ENCODE measurements at places on chromosomes 2 and 18.

GRCh38 chr2:16169381-16169960, 229.1 kb downstream of the MYCN start:
- no peak for DNase-seq

DNA sequence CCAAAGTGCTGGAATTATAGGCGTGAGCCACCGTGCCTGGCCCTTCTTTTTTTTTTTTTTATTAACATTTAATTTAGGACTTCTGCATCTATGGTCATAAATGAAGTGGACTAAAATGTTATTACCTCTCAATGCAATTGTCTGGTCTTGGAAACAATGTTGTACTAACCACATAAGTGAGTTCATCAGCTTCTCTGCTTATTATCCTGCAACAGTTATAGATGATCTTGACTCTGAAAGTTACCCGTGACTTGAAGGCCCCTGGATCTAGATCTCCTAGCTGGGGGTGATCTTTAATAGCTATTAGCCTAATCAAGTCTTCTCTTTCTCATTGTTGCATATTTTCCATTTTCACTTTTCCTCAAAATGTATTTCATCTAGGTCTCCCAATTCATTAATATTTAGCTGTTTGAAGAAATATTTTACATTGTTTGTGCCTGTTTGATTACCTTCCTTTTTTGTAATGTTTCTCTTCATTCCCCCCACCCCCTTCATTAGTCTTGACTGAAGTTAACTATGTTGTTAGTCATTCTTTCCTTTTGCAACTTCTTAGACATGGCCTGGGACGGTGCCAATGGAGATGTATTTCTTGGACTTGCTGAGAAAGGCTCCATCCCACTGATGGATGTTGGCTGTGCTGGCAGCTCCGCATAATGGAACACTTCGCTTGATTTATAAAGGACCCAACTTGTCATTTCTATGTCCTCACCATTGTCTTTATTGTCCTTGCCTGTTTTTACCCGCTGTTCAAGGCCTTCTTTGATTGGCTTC, 141.6 kb upstream of the RIOK3 start:
- DNase-seq: no peak

GRCh38 chr2:241177526-241178334, 10.7 kb upstream of the ANO7 start:
- no peak for DNase-seq

- no peak for DNase-seq
These were observed 34.9 kb downstream of the SERPINE2 start for GRCh38 chr2:224004105-224004695.

DNA sequence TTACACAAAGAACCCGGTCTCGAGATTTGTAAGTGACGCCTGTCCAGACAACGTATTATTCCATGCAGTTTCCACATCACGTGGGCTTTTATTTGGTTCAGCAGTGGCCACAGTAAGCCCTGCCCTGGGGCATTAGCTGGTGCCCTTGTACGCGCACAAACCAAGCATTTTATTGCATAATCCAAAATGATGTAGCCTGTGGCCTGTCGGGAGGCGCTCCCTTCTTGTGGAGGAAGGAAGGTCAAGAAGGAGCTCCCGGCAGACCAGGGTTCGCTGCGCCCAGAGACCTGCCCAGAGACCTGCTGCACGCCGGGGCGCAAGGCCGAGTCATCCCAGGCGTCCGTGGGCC, 179.6 kb upstream of the ALKAL2 start:
- DNase-seq: no peak

DNA sequence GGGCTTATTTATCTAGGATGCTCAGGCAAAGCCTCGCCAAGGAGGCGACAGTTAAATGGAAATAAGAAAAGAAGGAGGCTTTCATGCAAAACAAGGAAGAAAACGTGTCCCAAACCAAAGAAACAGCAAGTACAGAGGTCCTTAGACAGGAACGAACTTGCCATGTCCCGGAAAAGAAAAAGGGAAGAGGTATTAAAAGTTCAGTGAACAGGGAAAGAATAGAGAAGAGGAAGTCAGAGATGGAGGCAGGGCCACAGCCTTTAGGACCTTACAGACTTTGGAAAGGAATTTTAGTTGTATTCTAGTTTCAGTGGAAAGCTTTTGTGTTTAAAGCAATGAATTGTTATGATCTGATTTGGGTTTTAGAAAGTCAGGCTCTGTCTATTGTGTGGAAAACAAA, 22.1 kb downstream of the IKZF2 start:
- DNase-seq: no peak

GRCh38 chr2:12350821-12351220, 365.9 kb upstream of the TRIB2 start:
- no peak for DNase-seq

DNA sequence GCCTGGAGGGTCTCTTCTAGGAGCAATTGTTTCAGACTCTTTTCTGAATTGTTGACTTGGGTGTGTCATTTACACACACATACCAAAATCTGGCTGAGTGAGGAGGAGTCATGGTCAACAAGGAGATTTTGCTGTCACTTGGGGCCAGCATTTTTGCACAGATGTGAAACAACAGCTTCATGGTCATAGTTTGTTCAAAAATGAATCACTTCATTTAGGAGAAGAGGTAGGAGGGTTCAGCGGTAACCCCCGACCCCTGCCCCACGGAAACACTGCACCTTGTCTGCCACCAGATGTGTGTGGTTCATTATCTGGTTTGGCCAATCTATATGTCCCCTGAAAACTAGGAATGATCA, 42.2 kb downstream of the LBH start:
- no peak for DNase-seq

DNA sequence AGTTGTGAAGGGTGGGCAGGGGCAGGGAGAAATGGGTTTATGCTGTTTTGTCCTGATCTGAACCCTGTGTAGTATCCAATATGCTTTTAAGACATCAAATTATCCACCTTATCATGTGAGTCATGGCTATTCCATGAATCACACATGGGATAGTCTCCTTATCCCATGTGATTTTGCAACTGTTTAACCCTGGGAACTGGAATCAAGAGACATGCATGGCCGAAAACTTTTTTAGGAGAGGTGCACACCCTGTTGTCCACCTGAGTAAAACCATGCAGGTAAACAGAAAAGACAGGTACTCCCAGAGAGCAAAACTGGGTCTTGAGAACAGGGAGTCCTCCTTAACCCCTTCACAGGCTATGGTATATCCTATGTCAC, 490.6 kb upstream of the HS6ST1 start:
- DNase-seq: no peak

- DNase-seq: no peak
These were observed 106.9 kb downstream of the HDAC4 start for GRCh38 chr2:239293775-239294430.

GRCh38 chr2:152504618-152505017, 169.6 kb downstream of the FMNL2 start:
- no peak for DNase-seq

DNA sequence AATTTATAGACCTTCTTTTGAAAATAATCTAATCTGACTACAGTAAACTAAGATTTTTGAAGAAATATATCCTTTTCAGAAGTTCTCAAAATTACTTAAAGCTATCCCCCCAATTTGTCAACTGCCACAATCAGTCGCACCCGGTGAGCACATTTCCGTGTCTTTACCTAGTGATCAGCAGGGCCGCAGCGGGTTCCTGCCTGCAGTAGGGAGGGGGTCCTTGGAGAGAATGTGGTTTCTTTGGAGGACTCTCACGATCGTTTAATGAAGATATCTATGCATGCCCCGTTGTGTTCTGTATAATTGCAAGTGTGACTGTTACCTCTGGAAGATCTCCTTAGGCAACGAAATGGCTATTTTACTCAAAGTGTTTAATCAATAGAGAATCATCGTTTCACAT, 251.9 kb upstream of the RAB12 start:
- DNase-seq: no peak

- DNase-seq: no peak
These were observed 762 bp downstream of the INO80C start for GRCh38 chr18:35497027-35497369.

DNA sequence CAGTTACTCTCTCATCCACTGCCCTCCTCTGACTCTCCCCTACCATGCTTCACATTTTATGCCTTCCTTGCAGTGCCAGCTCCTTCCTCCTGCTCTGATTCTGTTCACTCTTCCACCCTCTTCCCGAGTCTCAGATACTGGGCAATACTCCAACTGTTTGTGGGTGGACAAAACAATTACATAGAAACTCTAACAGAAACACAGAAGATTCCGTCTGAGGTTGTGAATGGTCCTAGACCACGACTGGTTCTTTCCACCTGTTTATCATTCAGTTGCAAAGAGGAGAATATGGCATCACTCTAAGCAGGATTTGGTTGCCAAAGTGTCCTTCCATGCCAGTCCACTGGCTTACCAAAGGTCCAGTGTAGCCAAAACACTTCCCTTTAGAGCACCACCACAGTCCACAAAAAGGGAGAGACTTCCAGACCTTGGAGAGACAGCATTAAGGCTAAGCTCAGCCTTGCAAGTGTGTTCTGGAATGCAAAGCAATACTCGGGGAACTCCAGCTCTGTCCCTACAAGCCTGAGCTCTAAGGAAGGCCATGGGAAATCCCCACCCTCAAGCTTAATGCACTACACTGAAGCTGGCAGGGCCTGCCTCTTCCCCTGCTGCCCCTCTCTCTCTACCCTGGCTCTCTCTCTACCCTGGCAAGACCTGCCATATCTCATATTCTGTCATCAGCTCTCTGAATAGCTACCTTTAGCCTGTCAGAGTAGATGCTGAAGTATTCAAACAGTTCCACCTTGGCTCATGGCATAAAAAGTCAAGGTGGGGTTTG, 33.6 kb upstream of the RND3 start:
- no peak for DNase-seq

GRCh38 chr2:128622371-128622770, 303.7 kb upstream of the HS6ST1 start:
- no peak for DNase-seq

- no peak for DNase-seq
These were observed 10.8 kb downstream of the OXER1 start for GRCh38 chr2:42752816-42753813.

DNA sequence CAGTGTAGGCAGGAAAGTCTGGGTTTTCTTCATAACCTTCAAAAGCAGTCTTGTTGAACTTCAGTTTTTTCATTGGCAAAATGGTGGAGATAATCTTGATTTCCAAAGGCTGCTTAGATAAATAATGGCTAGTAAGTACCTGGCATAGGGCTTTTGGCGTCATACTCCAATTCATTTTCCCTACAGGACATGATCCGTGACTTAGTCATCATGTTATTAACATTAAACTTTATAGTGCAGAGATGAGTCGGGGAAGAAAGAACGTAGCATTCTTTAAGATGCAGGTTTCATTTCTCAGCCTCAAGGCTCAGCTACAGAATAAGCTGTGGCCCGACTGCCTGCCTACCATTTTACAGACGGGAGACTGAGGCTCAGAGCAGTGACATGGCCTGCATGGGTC, 64.0 kb downstream of the RALBP1 start:
- DNase-seq: no peak

GRCh38 chr2:203997980-203998809, 61.6 kb downstream of the ICOS start:
- DNase-seq: no peak

DNA sequence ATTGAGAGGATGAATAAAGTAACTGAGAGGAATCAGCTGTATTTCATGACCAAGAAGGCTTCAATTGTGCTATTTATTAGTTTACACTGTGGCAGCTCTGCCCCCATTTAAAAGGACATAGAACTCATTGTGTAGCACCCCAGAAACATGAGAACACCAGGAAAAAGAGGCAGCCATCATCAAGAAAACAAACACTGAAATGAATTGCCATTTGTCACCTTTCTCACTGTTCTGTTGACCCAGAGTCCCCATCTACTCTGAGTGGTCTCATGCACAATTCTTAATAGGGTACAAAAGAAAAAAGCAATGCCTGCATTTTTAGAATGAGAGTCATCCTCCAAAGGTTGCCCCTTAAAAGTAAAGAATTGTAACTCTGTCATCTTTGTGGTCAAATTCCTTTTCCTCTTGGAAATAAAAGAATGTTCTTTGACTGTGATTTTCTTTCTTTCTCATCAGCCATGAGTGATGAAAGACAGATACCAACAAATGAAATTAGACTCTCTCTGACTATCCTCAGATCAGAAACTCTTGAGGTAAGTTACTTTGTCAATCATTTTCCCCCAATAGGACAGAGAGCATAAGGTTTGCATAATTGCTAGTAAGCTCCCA, 1941.9 kb upstream of the PIK3C3 start:
- no peak for DNase-seq

DNA sequence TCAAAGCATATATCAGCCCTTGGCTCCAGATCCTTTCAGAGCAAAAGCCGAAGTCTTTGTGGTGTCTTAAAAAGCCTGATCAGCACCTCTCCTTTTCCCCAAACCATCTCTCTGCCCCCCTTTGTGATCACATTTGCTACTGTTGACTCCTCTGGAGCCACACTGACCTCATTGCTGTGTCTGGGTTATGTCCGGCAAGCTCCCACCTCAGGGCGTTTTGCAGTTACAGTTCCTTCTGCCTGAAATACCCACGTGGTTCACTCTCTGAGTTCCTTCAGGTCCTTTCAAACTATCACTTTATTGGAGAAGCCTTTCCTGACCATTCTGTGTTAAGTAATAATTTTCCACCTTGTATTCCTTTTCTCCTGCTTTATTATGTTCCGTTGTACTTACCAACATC, 11.8 kb downstream of the C2orf69 start:
- DNase-seq: no peak

- no peak for DNase-seq
These were observed 109.2 kb downstream of the MAP4K4 start for GRCh38 chr2:101806701-101807100.

- DNase-seq: no peak
These were observed 1024.7 kb upstream of the PIK3C3 start for GRCh38 chr18:40930211-40930882.

GRCh38 chr18:51425889-51426288, 228.4 kb upstream of the MEX3C start:
- DNase-seq: no peak

- DNase-seq: no peak
These were observed 307.8 kb downstream of the NAPG start for GRCh38 chr18:10833656-10834055.

GRCh38 chr18:56124186-56124585, 514.2 kb downstream of the TXNL1 start:
- no peak for DNase-seq

DNA sequence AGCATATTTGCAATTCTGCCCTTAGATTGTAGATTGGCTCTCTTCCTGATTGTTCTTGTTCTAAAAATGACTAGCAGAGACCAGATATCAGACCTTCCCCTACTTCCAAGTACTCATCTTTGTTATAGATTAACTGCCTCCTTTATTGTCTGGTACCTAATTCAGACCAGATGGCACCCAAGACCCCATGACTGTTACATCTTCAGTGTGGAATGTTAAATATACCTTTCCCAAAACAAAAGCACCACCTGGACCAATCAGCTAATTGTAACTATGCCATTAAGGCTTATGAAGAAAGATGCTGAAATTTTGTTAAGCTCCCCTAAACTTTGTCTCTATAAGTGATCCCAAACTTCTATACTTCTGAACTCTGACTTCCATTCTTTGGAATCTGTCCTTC, 12.0 kb upstream of the TFPI start:
- DNase-seq: no peak

GRCh38 chr2:14647714-14648113, 15.2 kb downstream of the LRATD1 start:
- no peak for DNase-seq
